EL (cell line): ENCODE measurements at places on chromosomes 11 and 22.
A peak's percentile ranks its signal among the peaks of the same experiment; 100 is the strongest.

- DNase-seq = peak; percentile 96
These were observed 153.4 kb downstream of the CCDC34 start for GRCh38 chr11:27209562-27210005.

DNA sequence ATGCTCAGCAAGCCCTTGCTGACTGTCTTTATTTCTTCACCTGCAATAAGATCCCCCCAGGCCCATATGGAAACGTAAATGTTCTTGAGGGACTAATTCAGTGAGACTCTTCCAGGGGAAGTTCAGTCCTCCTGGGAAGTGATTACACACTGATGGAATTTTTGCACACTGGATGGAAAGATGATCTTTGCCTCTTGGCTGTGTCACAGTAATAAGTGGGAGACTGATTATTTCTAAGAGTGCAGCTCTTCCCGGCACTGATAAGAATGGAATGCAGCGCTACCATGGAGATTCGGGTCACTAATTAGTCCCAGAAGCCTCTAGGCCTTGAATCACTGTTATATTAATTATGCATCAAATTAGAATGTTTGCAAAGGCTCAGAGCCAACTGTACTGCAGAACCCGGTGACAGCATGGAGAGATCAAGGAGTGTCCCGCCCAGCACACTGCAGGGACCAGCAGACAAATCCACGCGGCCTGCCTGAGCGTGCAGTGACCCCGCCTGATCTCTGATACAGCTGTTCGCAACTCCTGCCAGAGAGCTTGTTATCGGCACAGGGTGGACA is 178.3 kb downstream of the SNX19 start:
- peak; percentile 93 for DNase-seq

DNA sequence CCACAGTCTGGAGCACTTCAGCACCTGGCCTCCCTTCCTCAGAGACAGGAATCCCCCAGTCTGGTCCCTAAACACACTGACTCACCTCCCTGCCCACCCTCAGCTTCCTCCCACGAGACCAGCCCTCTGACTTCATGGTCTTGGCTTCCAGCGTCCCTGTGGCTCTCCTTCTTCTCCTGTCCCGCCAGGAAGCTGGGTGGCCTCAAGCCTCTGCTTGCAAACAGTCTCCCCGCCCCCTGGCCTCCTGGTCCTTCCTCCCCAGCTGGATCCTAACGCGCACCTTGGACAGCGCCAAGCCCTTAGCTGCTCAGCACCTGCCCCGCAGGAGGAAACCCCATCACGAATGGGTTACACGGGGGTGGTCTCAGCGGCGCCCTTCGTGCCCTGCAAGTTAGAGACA is 4.5 kb downstream of the NCF4 start:
- peak; percentile 12 for DNase-seq

GRCh38 chr11:81787584-81788049 is 946.0 kb downstream of the FAM181B start:
- DNase-seq = no peak

DNA sequence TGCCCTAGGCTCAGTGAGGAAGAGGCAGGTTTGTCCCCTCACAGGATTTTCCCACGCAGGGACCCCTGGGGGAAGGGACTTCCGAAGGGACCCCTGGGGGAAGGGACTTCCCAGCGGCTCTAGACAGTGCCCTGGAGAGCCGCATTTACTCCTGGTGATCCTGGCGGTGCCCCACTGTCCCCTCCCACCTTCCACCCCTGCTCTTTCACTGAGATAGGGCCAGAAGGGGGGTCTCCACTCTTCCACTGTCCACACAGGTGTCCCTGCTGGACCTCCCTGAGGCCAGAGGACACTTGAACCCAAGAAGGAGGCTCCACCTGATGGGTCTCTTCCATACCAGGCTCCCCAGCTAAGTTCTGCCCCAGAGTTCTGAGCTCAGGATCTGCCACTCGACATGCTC is 1333.9 kb downstream of the BRD1 start:
- no peak for DNase-seq

- DNase-seq = no peak
These were observed 6.0 kb downstream of the IZUMO1R start for GRCh38 chr11:94310191-94310875.

DNA sequence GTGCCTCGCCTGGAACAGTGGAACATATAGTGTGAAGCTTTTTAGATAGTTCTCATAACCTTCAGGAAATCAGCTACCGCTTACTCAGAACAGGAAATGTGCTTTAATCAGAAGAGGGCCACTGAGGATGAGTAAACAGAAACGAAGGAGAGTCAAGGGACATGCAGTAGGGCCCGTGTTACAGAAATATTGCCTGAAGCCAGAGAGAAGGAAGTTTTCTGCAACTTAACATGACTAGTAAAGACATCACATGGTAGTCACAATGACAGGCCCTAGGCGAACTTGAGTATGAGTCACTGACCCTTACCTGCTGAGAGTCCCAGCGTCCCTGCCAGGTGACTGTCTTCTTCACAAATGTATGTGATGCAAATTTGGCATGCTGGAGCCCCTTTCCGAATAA is 39.4 kb downstream of the CARD18 start:
- DNase-seq = no peak

DNA sequence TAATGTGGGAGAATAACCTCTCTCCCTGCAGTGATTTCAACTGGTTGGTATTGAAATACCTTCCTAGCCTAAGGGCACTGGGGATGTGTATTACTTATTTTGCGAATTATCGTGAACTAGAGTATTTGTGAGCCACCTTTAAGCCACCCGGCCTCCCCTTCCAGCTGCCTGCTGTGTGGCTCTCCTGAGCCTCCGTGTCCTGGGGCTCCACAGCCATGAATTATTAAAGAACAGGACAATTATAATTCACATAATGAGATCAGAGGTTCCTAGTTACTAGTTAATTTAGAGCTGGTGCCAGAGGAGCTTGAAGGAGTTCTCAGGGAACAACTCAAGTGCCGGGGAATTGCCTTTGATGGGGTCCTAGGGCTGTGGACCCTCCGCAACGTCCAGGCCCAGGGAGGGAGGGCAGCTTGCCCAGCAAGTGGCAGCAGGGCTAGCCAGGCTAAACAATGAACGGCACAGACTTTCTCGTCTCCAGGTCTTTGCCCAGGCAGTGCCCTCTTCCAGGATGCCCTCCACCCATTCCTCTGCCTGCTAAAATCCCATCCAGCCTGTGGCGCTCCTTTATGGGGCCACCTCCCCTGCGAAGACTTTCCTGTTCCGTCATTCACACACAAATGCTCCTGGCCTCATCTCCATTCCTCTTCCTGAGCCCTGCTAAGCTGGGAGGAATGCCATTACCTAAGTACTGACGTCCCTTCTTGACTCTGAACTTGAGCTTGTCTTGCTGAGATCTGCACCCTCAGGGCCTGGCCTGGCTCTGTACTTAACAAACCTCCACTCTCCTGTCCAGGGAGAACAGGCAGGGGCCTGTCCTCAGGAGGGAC is 91.5 kb downstream of the RTL6 start:
- DNase-seq = no peak

DNA sequence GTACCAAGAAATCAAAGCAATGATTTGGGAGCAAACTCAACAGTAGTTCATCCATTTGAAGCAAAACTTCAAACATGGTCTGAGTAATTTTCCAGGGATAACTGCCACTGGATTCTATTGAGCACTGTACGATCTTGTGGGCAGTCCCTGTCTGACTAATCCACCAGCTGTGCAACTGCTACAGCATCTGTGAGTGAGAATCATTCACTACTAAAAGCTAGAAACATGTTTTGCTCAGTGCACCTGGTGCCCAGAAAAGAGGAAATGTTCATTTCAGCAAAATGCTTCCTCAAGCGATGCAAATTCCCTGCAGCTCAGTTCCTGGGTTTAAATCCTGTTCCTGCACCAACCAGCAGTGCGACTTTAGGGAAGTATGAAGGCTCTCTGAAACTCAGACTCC is 1077.9 kb downstream of the DLG2 start:
- DNase-seq = no peak

- peak; percentile 50 for DNase-seq
These were observed 2.0 kb downstream of the KCNJ11 start for GRCh38 chr11:17386331-17387084.

DNA sequence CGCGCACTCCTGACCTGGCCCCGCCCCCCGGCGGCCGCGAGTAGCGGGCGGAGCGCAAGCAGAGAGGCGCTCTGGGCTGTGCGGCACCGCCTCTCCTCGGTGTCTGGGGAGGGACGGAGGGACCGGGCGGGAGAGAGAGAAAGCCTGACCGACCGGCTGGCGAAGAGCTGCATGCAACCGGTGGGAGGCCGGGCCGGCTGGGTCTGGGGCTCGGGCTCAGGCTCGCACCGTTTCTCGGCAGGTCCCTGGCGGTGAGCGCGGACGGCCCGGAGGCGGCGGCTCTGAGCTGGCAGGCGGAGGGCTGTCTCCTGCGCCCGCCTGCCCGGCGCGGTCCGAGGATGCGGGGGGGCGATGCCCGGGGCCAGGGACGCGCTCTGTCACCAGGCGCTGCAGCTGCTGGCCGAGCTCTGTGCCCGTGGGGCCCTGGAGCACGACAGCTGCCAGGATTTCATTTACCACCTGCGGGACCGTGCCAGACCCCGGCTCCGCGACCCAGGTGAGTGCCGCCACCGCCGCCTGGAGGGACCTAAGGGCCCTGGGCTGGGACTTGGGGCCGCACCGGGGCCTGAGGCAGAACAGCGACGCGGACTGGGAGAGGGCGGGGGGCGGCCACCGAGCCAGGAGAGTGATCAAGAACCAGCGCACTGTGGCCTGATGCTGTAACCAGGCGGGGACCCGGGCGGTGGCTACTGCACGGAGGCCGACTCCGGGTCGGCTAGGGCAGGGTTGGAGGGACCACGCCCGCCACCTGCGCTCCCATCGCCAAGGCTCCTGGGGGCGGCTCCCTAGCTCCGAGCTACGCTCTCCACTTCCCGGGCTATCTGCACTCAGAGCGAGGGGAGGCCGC is at the start of gene SYT9:
Gene SYT9, plus strand, starts transcription at position 69 of the 847 bp plus-strand sequence. Its CDS starts 283 bp downstream, at position 352.
- DNase-seq = peak; percentile 54
